Psoas muscle (tissue), 8 donors: ENCODE measurements at places on chromosomes 2 and 18.

- no peak for DNase-seq
Measured at GRCh38 chr2:181105562-181105961, 125.2 kb downstream of the UBE2E3 start.

GRCh38 chr18:13558124-13558523 is 168.2 kb downstream of the FAM210A start:
- DNase-seq = no peak

DNA sequence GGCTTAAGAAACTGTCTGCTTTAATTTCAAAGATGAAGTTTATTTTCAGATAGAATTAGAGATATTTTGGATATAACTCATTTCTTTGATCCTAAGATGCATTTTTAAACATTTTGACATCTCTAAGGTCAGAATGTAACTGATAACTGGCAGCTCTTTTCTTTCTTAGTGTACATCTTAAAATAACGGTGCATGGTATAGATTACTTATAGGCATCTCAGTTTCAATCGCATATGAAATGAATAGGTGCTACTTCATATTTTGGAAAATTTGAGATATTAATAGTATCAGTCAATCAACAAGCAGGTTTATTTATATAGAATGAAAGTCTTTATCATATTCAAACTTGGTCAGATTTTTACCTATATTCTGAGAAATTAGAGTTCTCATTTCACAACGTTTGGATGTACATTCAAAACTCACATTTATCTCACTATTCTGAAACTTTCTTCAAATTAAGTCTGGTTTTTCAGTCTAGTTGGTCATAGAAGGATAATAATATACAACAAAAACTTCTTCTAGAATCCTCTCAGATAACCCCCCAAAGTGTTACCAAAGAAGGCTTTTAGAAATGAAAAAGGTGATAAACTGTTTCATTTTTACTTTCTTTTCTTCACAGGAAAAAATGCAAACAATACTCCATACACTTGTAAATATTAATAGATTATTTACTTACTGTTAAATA is 122.8 kb upstream of the WDSUB1 start:
- DNase-seq = no peak

DNA sequence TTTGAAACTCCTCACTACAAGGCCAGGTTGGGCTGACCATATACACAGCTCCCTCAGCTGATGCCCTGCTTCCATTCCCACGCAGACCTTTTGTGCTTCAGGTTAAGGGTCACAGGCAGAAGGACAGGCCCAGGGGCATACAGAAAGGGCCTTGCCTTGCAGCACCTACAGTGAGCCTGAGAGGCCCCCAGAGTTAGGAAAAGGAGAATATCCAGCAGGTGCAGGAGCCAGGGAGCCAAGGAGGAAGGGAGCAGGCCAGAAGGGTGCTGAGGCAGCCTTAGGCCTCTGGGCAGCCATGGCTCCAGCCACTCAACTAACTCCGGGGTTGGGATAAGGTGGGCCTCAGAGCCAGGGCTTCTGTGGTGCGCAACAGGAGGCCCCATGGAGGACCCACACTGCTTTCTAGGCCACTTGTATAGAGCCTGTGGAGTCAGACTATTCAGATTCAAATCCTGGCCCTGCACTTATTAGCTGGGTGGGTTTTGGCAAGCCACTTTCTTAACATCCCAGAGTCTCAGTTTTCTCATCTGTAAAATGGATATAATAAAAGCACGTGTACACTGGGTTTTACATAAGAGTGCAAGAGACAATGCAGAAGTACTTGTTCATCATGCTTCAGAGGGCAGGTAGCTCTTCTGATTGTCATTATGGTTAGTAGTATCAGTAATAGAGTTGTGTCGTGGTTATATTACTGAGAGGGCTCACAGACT is 214.6 kb upstream of the HAAO start:
- no peak for DNase-seq

DNA sequence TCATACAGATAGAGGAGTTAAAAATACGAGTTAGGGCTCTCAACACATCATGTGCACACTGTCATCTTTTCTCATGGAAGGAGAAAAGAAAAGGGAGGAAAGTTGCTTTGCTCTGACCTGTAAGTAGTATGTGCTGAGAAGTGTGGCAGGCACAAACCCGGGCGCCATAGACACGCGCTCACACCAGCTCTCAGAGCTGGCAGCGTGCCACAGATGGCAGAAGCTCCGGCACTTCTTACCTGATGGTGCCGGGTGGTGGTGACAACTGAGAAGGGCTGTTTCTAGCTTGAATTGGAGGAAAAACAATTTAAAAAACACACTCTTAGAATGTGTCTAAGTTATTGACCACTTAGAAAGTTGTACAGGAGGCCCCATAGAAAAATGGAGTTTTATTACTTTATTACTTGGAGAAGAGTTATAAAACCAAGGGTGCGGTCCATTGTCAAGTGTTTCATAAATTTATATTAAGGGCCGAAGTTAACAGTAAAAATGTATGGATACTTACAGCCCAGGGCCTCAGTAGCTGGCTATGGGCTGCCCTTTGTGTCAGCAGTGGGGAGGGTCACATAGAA is 92.2 kb downstream of the DPP4 start:
- no peak for DNase-seq

GRCh38 chr2:68365087-68365486 is at the start of gene PLEK:
TSS of gene PLEK (plus strand) at chr2:68365282. CDS start at chr2:68365352, 70 bp downstream.
- peak; percentile 30 for DNase-seq

DNA sequence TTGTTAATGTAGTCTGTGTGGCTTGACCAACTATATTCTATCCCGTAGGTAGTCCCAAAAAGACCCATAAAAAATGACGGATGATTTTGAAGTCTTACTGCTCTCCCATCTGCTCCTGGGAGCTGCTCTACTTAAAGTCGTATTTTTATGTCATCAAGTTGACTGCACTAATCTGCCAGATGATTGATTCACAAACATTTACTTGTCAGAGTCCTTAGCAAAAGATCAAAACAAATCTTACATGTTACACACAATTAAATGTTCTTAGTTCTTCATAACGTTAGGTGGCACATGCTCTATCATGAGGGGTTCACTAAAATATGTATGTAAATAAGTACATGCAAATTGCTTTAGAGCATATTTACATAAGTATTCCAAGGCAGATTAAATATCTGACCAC is 498.3 kb upstream of the LRRTM4 start:
- DNase-seq = no peak

DNA sequence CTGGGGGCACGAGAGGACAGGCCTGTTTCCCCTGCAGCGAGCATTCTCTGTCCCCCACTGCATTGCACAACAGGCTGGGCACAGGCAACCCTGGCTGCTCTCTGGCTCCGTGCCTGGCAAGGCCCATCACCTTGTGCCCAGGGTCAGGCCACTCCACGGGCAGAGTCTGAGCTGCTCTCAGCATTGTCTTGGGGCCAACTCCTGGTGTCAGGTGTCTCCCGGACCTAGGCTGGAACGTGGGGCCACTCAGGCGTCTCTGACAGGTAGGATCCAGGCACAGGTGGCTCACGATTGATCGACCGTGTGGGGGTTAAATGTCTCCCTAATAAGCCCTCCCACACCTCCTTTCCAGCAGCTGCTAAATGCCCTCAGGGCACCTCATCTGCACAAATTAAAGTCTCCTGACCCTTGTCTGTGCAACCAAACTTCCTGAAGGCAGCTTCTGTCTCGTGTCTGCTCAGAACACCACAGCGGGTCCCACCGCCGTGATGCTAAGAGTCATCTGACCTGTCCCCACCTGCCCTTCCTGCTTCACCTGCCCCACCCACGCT is 66.6 kb upstream of the GPC1 start:
- DNase-seq = peak; percentile 84

DNA sequence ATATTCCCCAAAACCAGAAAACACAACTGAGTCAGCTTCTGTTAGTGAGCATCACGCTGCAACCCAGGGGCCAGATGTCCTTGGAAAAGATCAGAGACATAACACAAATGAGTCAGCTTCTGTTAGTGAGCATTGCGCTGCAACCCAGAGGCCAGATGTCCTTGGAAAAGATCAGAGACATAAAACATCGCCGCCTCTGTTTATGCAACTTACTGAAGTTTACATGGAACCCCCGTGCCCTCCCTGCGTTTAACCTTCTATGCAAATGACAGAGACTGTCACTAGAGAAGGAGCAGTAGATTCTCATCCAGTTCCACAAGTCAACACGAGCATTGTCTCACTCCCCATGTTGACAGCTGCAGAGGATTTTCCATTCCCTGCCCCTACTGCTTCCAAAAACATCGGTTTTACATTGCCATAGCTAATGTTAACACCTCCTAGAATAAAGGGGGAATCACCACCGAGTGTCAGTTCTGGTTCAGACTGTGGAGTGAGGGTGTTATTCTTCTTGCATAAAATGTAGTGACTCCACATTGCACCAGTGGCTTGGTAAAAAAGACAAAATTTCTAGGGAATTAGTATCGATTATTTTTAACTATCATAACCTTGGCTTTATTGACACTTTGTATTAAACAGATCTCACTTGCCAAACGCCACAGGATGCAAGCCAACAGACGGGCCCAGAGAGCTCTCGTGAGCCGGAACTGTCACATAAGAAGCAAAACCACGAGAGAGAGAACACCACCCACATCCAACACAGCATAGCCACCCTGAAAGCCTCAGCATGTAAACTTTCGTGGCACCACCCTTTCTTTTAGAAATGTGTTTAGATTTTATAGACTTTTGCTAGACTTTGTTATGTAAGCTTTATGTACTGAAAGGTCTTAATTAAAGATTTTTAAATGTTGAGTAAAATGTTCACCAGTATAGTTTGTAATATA is 87.7 kb downstream of the SH3YL1 start:
- no peak for DNase-seq

GRCh38 chr2:134823431-134823830 is 15.0 kb upstream of the ACMSD start:
- no peak for DNase-seq

DNA sequence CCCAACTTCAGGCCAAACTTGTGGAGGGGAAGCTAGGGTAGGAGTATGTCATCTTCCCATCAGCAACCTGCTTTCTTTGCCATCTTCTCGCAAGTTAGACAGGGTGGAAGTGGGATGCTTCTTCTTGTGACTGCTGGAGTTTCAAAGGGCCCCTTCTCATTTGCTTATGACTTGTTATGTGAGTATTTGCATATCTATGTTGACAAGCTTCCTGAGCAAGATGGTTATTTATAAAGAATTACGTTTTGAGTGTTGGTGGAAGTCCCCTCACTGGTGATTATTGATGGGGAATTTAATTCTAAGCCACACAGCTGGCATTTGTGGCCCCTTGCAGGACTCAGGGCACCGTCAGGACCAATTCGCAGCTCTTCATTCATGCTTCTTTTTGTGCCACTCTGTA is 791.0 kb downstream of the LRRTM4 start:
- DNase-seq = no peak

- peak; percentile 62 for DNase-seq
Measured at GRCh38 chr18:35355140-35355618, 11.0 kb upstream of the ZNF24 start.

DNA sequence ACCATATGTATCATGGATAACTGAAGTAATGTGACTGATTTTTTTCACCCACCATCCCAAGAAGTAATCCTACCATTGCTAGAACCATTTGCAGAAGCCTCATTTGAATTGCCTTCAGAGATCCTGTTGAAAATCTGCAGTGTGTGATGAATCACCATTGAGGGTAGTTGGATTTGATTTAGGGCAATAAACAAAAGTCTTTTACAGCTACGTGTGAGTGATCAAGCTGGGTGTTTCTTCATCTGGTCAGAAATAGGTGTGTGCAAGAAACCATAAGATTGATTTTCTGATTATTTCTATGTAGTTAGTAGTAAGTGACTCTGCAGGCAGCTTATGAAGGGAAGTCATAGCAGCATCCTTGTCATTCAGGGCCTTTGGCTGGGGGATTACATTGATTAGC is 159.6 kb downstream of the MGAT5 start:
- DNase-seq = no peak

- no peak for DNase-seq
Measured at GRCh38 chr18:3693410-3693809, 243.4 kb downstream of the TGIF1 start.

DNA sequence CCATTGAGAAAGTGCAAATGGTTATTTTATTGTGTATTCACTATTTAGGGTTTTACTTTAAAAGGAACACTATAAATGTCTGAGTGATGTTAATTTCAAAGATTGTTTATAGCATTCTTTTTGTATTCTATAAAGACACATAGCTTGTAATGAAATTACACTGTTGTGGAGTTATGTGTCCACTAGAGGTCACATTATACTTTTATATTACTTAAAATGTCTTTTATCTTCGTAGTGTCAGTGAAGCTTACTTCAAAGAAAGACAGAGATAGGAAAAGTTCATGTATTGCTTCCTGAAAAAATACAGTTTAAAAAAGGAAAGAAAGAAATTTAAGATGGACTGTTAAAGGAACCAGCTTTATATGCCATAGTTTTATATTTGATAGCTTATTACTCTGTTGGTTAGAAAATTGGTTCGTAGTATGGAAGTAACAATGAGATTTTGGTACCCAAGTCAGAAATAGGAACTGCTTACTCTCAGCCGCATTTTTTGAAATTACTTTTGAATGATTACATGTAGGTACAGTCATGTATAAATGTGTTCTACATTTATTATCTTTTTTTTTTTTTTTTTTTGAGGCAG is 20.5 kb downstream of the APLF start:
- no peak for DNase-seq

GRCh38 chr2:149360106-149360505 is 29.7 kb downstream of the LYPD6 start:
- DNase-seq = no peak

GRCh38 chr2:30372826-30373225 is 74.2 kb upstream of the LCLAT1 start:
- DNase-seq = no peak
